ENCODE measurements at places on chromosomes 2 and 18.

DNA sequence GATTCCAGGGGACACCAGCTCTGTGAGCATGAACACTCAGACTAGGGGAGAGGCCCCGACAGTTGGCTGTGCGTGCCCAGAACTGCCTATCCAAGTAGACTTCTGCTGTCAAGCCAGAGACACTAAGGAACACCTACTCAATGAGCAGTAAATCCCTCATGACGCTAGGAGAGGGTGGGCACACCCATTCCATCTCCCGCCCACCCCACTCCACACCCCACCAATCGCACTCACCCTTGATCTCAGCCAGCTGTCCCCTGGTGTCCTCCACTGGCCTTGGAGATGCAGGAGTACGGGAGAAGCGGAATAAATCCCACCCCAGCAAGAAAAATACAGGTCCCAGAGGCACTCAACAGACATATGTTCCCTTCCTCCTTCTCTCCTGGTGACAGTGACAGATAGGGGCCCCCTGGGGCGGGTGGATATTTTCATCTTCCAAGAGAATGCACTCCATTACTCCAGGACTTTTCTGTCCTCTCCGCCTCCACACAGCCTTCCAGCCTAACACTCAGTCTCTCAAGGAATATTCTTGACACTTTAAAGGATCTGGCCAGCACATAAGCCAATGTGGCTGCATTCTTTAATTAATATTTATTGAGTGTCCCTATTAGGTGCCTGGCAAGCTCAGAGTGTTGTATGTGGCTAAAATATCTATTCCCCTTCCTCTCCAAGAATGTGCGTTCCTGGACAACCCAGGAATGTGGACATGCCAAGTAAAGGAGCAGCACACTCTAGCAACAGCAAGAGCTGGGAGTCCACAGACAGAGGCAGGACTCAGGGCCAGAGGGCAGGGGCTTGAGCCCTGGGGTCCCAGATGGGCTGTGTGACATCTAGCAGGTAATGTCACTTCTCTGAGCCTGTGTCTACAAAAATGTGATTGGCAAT is 13.1 kb upstream of the SMAD7 start:
- DNase-seq: no peak

GRCh38 chr2:40797120-40797519 is 345.2 kb upstream of the SLC8A1 start:
- no peak for DNase-seq

DNA sequence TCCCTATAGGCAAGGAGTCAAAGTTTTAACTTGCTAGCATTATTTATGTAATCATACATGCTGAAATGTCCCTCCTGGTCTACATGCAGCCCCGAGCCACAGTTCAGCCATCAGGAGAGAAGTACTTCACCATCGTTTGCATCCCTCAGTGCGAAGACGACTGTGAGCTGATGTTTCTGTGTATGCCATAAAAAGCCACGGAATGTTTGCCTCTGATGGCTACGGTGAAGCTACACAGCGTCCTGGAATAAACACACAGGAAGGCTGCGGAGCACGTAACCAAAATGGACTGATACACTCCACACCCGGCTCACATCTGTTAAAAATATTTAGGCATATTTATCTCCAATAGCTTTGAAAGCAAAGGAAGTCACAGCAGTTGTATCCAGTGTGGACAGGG is 4.3 kb upstream of the SALL3 start:
- no peak for DNase-seq

- DNase-seq: no peak
Measured at GRCh38 chr2:88764141-88764849, 72.8 kb downstream of the RPIA start.

- no peak for DNase-seq
Measured at GRCh38 chr2:181586569-181587081, 70.3 kb downstream of the CERKL start.

DNA sequence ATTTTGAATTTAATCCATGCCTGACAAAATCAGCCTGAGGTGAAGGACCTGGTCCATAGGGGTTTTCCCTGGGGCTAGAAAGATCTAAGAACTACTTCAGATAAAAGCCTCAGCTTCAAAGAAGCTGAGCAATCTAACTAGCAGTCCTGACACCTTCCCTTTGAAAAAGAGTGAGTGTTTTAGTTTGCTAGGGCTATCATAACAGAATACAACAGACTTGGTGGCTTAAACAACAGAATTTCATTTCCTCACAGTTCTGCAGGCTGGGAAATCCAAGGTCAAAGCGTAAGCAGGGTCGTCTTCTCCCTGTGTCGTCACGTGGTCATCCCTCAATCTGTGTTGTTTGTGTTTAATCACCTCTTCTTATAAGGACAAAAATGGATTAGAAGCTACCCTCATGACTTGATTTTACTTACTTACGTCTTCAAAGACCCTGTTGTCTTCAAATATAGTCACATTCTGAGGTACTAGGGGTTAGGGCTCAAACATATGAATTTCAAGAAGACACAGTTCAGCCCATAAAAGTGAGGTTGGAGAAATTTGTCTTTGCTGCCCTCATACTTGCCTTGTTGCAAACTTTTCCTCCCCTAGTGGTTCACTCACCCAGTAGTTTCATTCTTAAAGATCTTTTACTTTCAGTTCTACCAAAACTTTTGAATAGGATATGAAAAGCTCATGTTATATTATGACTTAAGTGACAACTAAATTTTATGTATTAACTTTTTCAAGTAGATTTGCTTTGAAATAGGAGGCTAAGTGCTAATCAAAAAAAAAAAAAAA is 673.8 kb downstream of the ARHGAP15 start:
- no peak for DNase-seq

DNA sequence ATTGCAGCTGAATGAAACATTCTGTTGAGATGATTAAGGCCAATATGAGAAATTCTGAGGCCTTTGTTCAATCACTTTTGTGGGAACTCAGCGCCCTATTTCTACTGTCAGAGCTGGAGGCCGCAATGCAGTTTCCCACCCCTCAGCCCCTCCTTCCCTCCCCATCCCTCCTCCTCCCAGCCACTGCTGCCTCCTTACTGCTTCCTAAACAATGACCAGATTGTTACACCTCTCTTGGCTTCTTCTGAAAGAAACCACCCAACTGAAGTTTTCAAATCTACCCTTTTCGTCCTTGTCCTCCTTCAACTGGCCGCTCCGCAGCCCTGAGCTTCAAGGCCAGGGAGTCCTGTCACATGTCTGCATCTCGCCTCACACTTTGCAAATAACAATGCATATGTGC is 36.7 kb upstream of the MAPK4 start:
- no peak for DNase-seq

GRCh38 chr2:238720232-238720672 is 127.6 kb upstream of the TWIST2 start:
- peak; percentile 38 for DNase-seq

- DNase-seq: no peak
Measured at GRCh38 chr2:159028776-159029175, 60.3 kb downstream of the TANC1 start.
